Activated CD4-positive, alpha-beta T cell treated with anti-CD3 and anti-CD28 coated beads, Interleukin-2, amount 50 U/mL, for 4 hours (primary cell): ENCODE measurements at places on chromosomes 5 and 9.

DNA sequence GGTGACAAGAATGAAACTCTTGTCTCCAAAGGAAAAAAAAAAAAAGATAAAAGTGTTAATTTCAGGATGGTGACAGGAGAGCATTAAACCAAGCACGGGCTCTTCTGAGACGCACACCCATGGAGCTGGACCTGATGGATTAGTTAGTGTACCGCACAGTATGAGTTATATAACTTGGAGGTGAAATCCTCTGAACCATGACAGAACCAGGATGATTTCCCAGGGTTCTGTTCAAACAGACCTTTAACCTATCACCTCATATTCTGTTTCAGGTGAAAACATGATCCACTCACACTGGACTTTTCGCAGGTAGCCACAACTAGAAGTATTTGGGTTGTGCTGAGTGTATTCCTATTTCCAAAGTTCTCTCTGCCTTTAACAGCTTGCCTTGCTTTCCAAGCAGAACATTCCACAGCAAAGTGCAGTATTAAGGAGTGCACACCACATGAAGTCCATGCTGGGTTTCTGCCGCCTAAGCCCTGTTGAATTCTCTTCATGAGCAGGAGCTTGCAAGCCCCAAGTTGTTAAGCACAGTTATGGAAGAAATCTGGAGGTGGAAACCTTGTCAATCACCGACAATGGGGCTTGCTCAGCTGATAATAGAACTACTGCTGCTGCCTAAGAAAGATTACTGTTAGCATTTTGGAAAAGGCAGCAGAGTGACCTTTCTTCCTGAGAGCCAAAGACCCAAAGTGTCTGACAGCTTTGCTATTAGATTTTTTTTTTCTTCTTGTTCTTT lies 461.7 kb downstream of the TLE1 start:
- no peak for DNase-seq

DNA sequence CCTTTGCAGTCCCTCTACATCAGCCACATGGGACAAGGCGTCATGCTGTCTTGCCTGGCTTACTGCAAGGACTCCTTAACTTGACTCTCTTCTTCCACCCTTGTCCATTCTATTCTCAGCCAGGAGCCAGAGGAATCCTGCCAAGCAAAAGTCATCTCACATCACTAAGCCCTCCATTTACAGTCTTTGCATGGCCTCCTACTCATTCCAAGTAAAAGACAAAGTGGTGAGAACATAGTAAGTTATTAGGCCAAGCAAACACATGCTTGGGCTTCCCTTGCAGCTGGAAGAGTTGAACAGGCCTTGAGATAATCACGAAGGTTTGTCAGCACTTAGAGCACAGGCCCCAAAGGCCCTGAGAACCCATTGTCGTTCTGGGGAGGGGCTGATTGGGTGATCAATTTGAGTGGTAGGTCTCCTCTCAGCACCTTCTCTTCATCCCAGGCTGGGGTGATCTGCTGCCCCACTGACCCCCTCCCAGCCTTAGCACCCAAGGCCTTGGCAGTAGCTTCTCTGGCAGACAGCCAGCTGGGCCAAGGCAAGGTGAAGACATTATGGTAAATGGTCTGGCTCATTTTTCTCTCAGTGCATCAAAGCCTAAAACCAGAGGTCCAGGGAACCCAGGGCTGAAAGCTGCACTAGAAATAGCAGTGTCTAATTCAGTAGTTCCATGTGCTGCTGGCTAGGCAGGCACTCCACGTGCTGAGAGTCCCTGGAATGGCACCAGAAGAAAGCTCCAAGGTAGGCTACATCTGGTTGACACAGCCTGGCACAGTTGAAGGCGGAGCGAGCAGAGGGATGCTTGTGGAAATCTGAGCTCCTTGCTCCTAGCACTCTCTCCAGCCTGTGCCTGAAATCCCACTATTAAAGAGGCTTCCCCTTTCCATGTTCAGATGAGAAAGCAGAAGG lies 121.4 kb downstream of the ASTN2 start:
- DNase-seq, result no peak

DNA sequence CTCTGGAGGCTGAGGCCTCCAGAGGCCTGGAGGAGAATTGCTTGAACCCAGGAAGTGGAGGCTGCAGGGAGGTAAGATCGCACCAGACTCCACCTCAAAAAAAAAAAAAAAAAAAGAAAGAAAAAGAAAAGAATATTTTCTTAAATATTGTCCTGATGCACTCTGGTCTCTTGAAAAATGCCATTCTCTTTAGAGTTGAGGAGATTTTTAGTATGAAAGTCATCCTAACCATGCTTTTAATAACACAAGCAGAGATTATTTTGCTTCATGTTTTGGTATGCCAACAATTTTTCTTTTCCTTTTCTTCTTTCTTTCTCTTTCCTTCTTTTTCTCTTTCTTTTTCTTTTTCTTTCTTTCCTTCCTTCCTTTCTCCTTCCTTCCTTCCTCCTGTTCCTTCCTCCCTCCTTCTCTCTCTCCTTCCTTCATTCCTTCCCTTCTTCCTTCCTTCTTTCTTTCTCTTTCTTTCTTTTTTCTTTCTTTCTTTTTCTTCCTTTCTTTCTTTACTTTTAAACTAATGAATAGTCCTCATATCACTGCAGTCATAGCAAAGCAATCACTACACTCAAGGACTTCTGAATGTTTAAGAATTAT lies 116.9 kb upstream of the CCNH start:
- no peak for DNase-seq

GRCh38 chr5:139761501-139761900 lies 34.1 kb upstream of the PSD2 start:
- DNase-seq, result no peak

DNA sequence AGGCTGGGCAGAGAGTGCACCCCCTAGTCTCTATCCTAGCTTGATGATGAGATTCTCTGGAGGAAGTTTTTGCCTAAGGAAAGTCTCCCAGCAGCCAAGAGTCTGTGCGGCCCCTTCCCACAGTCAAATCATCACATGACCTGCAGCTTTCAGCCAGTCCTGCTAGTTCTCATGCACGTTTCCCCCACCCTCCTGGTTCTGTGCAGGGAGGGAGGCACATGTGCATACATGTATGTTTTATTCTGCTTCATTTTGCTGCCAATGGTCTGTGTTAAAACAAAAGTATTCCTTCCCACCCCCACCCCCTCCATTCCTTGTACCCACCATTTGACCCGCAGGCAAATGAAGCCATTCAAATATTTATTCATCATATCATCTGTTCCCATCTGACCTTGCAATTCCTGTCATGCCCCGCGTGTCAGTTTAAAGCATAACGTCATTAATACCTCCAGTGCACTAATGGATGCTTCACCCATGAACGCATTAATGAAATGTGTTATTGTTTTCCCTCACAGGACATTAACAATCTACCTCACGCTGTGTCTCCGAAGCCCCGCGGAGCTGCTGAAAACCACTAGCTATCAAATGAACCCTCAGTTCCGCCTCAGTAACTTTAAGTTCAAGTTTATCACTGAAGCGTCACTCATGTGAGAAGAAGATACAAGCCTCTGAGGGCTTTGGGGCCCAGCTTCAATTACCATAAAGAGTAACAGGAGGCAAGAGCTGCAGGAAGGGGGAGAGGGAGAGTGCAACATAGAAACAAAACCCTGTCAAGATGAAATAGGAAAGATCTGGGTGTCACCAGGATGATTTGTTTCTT lies 139.6 kb downstream of the RASEF start:
- DNase-seq, result no peak

DNA sequence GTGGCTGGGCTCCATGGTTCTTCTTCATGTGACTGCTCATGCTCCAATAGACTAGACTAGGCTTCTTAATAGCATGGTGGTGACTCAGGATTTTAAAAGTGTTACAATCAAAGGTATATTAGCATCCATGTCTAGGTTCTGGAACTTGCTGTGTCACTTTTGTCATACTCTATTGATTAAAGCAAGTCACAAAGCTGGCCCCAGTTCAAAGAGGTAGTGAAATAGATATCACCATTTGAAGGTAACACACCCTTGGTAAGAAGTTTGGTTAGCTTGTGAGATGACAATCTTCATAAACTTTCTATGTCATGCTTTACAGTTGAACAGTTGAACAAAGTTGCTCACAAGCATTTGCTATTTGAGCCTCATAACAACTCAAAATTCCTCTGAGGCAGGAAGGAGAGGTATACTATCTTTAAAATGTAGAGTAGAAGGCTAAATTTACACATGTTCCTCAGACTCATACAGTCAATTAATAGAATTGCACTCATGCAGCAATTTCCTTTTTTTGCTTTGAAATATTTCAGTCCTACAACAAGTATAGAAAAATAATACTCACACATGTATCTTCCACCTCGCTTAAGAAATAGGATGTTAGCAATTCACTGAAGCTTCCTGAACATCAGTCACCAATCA lies 56.8 kb upstream of the TMEM252 start:
- DNase-seq, result no peak

- DNase-seq, result peak; percentile 70
These were observed 5.7 kb downstream of the TMC1 start for GRCh38 chr9:72526901-72527800.
